ENCODE measurements at places on chromosomes 11 and 22.

DNA sequence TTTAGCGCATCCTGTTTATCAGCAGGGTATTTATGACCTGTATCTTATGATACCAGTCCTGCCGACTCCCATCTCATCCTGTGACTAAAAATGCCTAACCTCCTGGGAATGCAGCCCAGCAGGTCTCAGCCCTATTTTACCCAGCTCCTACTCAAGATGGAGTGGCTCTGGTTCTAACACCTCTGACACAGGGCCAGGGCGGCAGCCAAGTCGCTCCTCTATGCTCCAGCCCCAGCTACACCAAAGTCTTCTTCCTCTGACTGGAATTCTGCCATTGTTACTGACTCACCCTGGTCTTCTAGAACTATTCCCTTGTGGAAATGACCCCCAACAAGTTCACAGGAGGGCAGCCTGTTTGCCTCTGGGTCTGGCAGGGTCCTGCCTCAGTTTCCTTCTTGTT lies 7.9 kb upstream of the C1QTNF6 start:
- no peak for DNase-seq

- DNase-seq = no peak
Measured at GRCh38 chr11:134543645-134544044, 131.6 kb upstream of the B3GAT1 start.

GRCh38 chr11:5499671-5500070 lies 10.1 kb downstream of the UBQLN3 start:
- DNase-seq = no peak

GRCh38 chr11:29336727-29337575 lies 679.9 kb downstream of the KCNA4 start:
- DNase-seq = no peak
